ENCODE measurements at places on chromosomes 1 and 21.

DNA sequence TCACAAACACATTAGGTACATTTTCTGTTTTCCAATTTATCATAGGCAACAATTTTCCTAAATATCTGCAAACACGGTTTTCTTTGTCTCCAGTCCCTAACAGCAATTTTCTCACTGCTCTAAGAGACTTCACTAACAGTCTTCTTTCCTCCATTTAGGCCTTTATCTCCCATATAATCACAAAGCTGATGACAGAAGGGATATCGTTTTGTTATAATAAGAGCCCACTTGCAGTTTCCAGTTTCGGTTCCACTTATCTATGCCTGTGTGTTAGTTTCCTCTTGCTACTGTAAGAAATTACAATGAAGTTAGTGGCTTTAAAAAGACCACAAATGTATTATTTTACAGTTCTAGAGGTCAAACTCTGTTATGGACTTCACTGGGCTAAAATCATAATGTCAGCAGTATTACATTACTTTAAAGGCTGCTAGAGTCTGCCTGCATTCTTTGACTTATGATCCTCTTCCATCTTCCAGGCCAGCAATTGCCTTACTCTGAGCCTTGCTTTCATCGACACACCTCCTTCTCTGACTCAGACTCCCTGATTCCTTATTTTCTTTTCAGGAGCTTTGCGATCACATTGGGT is 549.3 kb downstream of the NCAM2 start:
- no peak for DNase-seq

GRCh38 chr1:17281775-17282181 is 26.2 kb upstream of the PADI4 start:
- DNase-seq = no peak

DNA sequence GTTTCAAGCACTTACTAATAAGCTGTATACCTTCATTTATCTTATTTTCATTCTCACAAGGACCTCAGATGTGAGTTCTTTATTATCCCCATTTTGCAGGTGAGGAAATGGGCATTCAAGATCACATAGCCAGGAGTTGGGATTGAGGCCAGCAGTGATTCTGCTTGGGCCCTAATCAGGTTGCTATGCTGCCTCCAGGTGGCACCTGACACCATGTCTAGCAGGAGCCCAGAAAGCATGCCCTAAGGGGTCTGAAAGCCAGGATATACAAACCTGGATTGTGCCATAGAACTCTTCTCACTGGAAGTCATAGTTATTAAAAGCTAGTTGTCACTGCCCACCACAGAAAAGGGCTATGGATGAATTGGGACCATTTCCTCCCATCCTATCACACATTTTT is 61.1 kb downstream of the FYB2 start:
- DNase-seq = no peak

GRCh38 chr21:34129039-34129891 is 55.9 kb downstream of the MRPS6 start:
- DNase-seq = peak; percentile 81

- no peak for DNase-seq
Measured at GRCh38 chr21:39388811-39389155, 39.9 kb upstream of the HMGN1 start.

DNA sequence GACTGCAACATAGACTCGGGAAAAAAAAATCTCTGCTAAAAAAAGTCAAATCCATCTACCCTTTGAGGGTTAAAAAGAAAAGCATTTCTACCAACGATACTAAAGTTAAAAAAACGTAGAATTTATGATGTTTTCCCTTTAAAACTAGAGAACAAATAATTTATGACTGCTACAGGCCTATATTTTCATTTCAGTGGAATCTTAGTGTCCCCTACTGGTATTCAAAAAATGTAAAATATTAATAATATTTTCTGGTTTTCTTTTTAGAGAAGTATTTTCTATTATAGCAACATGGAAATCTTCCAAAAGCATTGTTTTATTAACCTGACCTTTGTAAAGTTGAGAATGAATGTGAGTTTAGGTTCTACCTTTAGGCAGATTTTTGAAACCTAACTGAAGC is 1582.2 kb downstream of the MRPL39 start:
- DNase-seq = no peak

- no peak for DNase-seq
Measured at GRCh38 chr1:150574260-150575071, 4.9 kb downstream of the MCL1 start.

- no peak for DNase-seq
Measured at GRCh38 chr21:27421654-27422053, 454.8 kb upstream of the ADAMTS5 start.

DNA sequence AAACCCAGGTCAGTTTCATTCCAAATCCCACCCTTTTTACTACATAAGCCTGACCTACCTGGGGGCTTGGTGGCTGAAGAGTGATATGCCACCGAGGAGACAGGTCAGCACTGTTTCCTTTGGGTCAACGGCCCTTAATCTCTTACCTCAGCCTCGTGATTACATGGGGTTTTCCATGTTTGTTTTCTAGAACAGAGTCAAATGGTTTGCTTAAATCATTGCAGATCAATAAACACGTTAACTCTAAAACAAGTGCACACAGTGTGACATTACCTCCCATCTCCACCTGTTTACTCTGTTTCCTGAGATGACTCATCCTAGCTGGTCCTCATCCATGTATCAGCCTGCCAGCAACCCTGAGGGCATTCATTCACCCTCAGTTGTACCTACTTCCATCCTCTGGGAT is 40.8 kb upstream of the TP53BP2 start:
- no peak for DNase-seq

All from Jurkat, Clone E6-1 (cell line).